Mucosa of gallbladder (tissue), 1 donor: ENCODE measurements at places on chromosomes 4 and X.

DNA sequence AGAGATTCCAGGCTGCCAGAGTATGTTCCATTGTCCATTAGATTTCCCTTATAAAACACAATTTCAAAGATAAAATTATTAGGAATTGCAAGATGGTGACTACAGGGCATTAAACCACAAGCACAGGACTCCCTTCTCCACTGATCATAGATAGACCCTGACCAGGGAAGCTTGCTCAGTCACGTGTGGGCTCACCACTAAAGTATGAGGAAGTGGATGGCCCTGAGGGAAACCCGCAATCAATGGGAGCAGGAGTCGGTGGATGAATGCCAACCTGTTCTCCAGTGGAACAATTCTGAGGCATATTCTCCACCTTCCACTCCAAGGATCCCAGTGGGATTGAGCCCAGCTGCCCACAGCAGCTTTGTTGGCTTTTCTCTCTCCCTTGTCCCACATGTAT lies 515.7 kb downstream of the BCOR start:
- DNase-seq: peak; percentile 70

- DNase-seq: no peak
Measured at GRCh38 chr4:78482281-78482680, 69.3 kb upstream of the ANXA3 start.

DNA sequence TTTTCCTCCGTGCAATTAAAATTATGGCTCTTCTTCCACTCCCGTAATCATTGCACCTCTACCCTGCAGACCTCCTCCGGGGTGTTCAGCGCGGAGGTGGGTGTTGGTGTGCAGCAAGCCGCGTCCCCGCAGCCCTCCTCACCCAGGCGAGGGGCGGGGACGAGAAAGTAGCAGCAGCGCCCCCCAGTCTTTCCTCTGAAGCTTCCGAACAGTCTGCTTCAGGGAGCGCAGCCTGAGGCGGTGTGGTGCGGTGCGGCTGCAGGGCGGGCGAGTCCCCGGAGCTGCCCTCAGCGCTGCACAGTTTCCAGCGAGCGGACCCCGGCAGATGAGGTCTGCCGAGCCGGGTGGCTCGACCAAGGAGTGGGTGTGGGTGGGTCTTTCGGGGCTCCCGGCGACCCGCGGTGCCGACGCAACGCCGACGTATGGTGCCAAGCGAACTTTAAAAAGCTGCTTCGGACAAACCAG lies at the start of gene FRAS1:
TSS of gene FRAS1 (plus strand) at position 189 of the 465 bp plus-strand sequence. CDS start 687 bp downstream, outside the sequence.
- DNase-seq: peak; percentile 40

- peak; percentile 76 for DNase-seq
Measured at GRCh38 chr4:78645853-78646757, 94.5 kb downstream of the ANXA3 start.

GRCh38 chr4:58456727-58457384 lies 1346.7 kb upstream of the IGFBP7 start:
- DNase-seq: no peak

- no peak for DNase-seq
Measured at GRCh38 chrX:119151051-119151380, 23.4 kb upstream of the KIAA1210 start.

GRCh38 chrX:153474718-153475117 lies 4.3 kb upstream of the HAUS7 start:
- peak; percentile 42 for DNase-seq

GRCh38 chr4:52889778-52890520 lies 27.8 kb downstream of the RASL11B start:
- no peak for DNase-seq

- no peak for DNase-seq
Measured at GRCh38 chr4:38860788-38861424, 4.3 kb upstream of the TLR6 start.

DNA sequence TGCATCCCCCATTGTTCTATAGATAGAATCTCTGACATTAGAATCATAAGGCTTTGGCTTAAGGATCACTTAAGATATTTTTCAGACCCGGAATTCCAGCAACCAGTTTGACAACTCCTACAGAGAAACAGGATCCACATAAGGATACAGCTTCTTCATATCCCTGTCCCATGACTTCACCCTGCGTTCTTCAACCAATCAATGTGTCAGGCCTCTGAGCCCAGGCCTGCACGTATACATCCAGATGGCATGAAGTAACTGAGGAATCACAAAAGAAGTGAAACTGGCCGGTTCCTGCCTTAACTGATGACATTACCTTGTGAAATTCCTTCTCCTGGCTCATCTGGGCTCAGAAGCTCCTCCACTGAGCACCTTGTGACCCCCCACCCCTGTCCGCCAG lies 85.1 kb downstream of the MFAP3L start:
- no peak for DNase-seq

DNA sequence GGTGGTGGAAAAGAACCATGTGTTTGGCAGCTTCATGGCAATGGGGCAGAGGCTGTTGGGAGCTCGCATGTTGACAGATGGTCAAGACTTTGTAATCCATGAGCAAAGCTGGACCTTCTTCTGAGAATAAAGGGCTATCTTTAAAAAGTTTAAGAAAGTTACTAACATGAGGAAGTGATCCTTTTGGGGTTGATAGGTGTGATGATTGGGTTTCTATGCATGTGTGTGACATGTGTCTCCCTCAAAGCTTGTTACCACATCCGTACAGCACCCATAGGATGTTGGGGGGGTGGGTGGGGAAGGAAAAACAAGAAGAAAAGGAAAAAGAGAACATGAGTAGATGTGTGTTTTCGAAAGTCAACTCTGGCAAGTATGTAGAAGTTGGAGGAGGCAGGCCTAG lies 123.0 kb upstream of the TLR3 start:
- DNase-seq: no peak

DNA sequence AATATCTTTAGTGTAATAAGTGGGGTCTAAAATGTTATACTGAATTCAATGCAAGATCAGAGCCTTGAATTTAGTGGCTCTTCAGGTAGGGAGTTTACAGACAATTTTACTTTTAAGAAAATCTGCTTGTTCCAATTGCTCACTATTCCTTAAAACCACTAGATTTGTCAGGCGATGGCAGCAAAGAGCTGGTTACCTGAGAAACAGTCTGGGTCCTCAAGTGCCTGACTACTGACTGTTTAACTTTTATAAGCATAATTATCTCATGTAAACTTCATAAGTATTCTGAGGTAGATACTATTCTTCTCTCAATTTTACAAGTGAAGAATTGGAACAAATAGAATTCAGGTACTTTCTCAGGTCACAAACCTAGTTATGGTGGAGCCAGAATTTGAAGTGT lies 84.3 kb downstream of the RRAGB start:
- DNase-seq: no peak

DNA sequence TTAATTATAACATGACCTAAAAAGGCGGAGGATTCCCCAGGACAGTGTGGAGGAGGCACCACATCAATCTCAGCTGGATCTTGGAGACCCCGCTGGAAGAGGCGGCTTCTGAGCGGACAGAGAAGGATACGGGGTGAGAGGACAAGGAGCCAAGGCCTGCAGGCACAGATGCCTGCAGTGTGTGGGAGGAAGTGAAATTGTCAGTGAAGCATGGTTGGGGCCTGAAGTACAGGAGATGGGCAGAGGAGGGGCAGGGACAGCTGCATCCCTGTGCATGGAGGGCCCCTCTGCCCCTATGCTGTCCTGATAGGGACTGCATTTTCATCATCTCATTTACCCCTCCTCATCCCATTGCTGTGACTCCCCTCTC lies 1.7 kb upstream of the SLC2A9 start:
- DNase-seq: no peak

- no peak for DNase-seq
Measured at GRCh38 chr4:91064157-91064853, 937.1 kb downstream of the CCSER1 start.
